ENCODE measurements at places on chromosomes 16 and 17.

DNA sequence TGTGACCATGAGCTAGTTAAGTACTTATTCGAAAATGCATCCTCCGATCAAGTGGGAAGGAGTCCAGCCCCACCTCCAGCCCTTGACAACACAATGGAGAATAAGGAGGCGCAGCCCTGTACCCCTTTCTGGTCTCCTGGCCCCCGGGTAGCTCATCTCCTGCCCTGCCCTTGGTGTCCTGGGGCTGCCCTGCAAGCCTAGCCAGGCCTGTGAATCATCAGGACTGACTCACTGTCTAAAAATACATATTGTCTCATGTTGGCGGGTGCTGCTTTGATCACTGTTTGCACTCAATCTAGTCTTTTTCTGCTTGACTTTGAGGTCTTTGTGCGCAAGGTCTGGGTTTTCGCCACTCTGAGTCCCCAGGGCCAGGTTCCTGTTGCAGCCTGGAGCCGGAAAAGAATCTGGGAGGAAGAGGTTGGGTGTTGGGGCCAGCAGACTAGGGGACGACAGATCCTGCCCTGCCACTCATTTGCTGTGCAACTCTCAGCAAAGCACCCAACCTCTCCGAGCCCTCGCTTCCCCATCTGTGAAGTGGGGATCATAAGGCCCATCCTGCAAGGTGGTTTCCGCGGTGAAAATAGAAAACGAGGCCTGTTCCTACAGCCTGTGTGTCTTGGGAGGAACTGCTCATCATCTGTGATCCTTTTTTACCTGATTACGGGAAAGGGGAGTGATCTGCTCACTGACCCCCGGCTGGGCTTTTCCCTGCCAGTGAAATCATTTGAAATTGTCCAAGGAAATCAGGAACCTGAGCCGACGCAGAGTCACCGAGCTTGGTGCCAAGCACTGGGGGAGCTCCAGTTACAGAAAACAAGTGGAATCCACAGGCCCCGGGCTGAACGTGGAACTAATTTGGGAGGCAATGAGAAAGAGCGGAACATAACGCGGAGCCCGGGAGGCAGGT is 230.4 kb downstream of the PARN start:
- peak; percentile 93 for DNase-seq

- DNase-seq: peak; percentile 30
Measured at GRCh38 chr17:4786516-4786915, 352 bp upstream of the VMO1 start.

- DNase-seq: no peak
Measured at GRCh38 chr16:66420396-66420795, 6.7 kb upstream of the BEAN1 start.

DNA sequence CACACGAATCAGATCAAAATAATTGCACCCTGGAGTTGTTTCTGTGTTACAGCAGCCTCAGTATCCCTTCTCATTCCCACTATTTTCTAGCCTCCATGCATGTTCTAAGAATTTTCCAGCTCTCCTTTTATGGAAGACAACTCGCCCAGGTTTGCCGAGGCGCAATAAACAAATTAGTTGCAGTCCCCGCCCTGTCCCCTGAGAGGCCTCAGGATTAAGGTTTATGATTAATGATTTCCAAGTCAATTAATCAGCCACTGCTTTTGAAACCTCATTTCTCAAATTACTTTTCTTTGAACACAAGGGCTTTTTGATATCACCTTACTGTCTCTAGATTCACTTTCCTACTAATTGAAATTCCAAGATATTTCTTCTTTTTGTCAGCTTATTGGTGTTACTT is 138.3 kb upstream of the HSBP1 start:
- DNase-seq: no peak

DNA sequence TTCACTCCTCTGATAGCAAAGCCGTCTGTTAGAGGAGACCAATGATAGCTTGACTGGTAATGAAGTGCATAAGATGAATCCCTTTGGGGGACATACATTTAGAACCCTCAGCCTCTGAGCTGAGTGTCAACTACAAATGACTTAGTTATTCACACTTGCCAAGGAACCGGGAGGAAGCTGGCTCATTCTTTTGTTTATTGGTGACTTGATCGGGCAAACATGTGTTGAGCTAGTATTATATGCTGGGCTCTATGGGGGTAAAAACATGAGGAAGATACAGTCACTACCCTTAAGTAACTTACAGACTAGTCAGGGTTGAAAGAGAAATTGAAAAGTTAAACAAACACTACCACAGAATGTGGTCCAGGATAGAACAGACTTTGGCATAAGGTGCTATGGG is 3.0 kb downstream of the CCL16 start:
- no peak for DNase-seq

DNA sequence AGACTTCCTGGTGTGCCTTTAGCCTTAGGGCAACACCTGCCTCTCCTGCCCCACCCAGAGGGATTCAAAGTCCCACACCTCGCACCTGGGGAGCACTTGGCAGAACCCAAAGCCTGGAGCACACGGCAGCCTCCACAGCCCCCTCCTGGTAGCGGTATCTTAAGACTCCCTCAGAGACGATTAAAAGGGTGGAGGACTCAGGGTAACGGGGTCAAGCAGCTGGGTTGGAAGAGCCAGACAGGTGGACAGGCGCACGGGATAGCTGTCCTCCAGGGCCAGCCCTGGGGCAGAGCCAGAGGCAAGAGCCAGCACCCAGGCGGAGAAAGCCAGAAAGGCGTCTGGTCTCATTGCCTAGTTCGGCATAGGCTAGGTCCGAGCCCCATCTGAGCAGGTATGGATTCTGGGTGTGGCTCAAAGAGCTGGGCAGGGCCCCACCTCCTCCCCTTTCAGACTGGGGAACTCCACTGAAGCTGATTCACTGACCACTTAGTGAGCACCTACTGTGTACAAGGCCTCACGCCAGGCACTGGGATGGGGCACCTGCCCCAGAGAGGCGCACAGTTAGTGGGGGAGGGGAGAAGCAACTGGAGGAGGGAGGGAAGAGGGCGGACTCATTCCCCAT is 55.0 kb upstream of the MEAK7 start:
- DNase-seq: no peak

- DNase-seq: peak; percentile 12
Measured at GRCh38 chr16:49277386-49277742, 4.3 kb downstream of the CBLN1 start.

GRCh38 chr17:44326861-44327444 is 2.3 kb upstream of the SLC25A39 start:
- peak; percentile 99 for DNase-seq

DNA sequence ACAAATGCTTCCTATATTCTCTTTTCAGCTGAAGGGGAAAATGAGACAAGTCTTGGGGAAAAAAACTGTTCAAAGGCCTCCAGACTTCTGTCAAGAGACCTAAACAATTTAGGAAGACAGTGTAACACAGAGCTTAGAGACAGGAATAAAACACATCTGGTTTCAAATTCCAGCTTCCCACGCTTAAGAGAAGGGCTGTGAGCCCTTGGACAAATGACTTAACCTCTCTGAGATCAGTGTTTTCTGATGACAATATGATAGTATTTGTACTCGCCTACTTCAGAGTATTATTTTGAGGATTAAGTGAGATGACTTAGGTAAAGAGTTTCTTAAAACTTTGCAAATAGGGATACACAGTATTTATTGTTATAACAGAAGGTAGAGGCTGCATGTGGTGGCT is 29.5 kb downstream of the SMURF2 start:
- DNase-seq: peak; percentile 63

DNA sequence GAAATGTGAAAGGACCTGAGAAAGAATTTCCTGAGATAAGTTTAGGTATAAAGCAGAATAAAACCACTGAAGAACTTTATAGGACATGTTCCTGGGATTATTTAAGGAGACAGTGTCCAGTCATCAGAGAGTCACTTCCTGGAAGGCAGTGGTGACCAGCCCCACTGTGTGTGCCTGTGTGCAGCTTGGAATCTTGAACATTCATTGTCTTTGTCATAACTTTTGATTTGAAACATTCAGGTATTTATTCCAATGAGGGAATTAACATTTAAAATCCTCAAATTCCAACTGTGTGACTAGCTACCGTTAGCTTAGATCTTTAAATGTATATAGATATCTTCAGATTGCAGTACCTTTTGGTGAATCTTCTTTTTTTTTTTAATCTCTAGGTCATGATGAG is 61.7 kb upstream of the MRC2 start:
- DNase-seq: peak; percentile 46

DNA sequence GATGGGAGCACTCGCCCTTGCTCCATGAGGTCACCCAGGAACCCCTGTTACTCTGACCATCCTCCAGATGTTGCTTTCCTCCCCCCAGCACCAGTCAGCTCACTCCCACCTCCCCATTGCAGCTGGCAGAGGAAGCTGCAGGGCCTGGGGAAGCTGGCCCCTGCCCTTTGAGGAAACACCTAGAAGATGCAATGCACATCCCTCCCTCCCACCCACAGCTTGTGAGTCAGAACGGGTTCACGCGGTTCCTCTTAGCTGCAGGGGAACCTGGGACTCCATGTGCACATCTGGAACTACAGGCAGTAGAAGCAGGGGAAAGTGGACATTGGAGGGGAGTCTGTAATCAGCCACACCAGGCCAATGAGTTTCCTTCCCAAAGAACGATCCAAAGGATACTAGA is 96.9 kb downstream of the KATNIP start:
- no peak for DNase-seq

GRCh38 chr17:76239538-76240274 is 587 bp downstream of the RNF157 start:
- DNase-seq: no peak

- DNase-seq: no peak
Measured at GRCh38 chr16:4339909-4340308, 11.2 kb downstream of the PAM16 start.

Measured in adipocyte (in vitro differentiated cells).